Neural progenitor cell (in vitro differentiated cells): ENCODE measurements at places on chromosomes 4 and X. TPM values are rescaled to one million over a fixed set of nuclear protein-coding genes. Genes with fewer than 3 reads are reported as not detected.

- peak; percentile 42 for DNase-seq
Observed at GRCh38 chrX:12814420-12814819, 23.2 kb downstream of the PRPS2 start.

CDKN2AIP gene
- total RNA-seq: 35.3 and 38.1 TPM in 2 replicates

- DNase-seq: no peak
Observed at GRCh38 chr4:108570993-108571569, 49.3 kb upstream of the RPL34 start.

DNA sequence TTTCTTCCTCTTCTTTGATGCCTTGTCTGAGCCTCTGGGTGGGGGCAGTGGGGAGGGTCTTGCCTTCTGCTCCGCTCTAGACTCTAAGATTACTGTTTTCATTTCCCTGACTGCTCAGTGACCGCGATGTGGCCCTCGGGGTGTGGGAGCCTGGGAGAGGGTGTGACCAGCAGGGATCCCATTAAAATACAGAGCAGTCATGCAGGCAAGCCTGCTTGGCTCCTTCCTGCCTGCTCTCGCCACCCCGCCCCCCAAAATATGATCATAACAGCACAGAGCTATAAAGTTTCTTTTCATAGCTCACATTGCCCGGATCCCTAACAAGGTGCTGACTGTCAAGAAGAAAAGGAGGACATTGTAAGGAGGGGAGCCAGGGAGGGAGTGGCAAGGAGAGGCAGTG lies 332.9 kb downstream of the RAB28 start:
- DNase-seq: no peak

DNA sequence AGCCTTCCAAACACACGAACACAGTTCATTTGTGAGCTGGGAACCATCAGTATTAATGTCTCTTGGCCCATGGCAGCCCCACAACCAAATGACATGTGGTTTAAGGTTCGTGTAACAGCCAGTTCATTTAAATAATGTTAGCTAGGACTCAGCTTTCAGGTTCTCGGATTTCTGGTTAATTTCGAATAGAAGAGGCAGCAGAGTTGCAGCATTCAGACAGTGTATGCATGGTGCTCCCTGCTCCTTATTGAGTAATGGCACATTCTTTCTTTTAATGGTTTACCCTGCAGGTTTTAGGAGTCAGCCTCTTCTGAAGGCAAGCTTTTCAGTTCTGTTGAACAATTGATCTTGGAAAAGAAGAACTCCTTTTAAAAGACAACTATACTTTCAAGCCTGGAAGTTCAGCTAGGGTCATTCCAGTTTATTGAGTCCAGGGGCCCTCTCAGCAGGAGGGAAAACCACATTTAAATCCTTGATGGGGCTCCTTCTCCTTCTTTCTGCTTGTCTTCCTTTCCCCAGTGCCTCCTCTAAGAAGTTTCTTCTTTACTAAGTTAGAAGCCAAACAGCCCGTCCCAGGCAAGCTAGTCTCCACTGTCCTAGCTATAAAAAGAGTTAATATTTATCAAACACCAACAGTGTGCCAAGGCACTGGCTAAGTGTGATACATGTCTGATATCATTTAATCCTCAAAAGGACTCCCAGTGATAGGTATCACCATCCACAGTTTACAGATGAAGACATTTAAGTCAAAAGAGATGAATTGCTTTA lies 5.0 kb upstream of the RNF175 start:
- DNase-seq: peak; percentile 59

SPIN2A gene
- total RNA-seq: 0.26 and 0.99 TPM in 2 replicates

PAGE5 gene
- not detected in 2 replicates for total RNA-seq

- no peak for DNase-seq
Observed at GRCh38 chrX:153464116-153464515, 6.3 kb downstream of the HAUS7 start.

SLC6A8 gene
- 94.1 and 191 TPM in 2 replicates for total RNA-seq

- no peak for DNase-seq
Observed at GRCh38 chr4:3461515-3462291, 1.4 kb upstream of the DOK7 start.

DNA sequence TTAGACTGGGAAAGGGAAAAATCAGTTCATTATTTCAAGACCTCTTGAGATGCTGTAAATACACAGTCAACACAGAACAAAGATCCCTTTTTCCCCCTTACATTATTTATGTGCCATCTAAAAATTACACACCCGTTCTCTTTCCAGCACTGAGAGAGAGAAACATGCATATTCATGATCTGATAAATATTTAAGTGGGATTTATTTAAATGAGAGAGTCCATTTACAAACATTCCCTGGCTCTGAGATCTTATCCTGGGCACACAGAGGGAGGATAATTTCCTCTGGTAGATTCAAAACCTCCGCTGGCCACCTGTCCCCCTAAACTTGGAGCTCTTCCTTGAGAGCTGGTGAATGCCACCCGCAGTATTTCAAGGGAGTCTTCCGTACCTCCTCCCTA lies 88.6 kb downstream of the GRIA3 start:
- no peak for DNase-seq

DNA sequence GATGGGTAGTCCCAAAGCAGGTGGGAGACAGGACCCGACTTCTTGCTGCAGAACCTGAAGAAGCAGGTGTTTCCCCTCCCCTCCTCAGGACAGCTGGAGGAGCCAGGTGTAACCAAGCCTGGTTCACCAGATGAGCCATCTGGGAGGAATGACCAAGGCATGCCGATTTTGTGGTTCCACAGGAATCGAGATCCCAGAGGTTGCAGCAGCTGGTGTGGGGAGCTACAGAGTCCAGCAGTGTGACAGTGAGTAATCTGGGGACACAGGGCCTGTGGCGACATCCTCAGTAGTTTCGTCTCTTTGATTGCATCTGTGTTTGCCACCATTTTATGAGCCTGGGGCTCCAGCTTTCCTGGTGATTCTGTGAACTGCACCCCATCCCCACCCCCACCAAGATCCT lies 2.6 kb upstream of the NDP start:
- DNase-seq: no peak

DNA sequence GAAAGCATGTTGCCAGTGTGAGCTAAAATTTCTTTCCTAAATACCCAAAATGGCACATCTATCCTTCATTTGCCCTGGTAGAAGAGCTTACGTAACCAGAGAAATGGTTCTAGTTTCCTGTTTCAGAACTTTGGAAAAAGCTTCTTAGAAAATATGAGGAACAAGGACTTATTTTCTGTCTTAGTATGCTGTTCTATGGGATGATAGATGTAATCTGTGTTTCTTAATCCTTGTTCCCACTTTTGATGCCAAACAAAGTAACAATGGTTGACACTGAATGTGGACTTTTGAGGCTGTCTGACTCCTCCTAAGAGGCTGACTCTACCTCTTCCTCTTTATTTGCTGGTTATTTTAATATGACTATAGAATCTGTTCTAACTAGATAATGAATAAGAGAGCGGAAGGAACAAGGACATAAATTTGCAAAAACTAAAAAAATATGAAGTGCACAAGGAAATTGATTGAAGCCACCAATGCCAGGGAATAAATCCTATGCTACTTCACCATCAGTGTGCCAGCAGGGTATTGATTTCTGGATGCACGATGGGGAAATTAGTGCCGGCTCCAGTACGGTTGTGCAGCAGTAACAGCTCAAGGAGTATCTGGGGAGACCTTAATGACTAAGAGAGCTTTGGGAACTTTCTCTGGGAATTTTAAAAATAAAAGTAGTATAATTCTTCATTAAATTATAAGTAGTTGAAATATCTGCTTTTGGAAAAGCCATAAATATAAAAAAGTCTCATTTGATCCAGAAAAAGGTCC lies 39.4 kb upstream of the TET2 start:
- DNase-seq: no peak

DNA sequence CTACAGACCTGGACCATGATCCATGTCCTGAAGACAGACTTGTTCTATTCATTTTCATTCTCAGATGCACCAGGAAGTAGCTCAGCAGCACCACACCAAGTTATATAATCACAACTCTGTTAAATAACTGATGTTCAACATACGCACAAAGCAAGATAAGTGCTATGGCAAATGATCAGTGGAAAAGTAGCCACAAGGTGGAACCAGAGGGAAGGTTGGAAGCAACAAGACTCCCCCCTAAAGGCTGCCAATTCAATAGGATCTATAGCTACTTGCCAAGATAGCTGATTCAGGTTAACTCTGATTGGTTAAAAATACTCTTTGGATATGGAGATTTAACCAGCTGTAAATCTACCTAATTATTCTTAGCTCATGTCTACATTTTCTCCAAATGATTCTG lies 23.7 kb upstream of the FAM47B start:
- DNase-seq: peak; percentile 74

ARX gene
- 5.3 and 9.0 TPM in 2 replicates for total RNA-seq

DNA sequence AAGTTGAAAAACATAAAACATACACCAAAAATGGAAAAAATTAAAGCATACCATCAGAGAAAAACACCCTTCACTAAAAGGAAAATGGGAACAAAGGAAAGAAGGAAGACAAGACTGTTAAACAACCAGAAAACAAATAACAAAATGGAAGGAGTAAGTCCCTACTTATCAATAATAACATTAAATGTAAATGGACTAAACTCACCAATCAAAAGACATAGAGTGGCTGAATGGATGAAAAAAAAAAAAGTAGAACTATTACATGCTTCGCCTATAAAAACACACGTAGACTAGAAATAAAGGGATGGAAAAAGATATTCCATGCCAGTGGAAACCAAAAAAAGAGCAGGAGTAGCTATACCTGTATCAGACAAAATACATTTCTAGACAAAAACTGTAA lies 19.4 kb upstream of the TMSB15A start:
- no peak for DNase-seq

- no peak for DNase-seq
Observed at GRCh38 chr4:149997881-149998421, 80.3 kb upstream of the DCLK2 start.

DNA sequence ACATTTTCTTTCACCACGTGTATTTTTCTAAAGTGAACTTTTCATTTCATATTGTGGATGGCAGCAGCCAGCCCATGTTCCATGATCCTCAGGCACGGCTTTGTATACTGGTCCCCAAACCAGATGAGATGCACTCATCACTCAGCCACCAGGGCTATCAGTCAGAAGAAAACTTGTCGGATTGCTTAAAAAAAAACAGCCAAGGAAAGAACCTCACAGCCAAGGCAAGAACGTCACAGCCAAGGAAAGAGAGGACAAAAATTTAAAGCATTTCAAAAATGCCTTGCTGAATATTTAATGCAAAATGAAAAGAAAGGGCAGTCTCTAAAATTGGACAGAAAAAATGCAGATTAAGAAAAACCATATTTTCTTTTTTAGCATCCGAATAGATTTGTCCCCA lies 333.3 kb downstream of the PDGFC start:
- DNase-seq: no peak

DNA sequence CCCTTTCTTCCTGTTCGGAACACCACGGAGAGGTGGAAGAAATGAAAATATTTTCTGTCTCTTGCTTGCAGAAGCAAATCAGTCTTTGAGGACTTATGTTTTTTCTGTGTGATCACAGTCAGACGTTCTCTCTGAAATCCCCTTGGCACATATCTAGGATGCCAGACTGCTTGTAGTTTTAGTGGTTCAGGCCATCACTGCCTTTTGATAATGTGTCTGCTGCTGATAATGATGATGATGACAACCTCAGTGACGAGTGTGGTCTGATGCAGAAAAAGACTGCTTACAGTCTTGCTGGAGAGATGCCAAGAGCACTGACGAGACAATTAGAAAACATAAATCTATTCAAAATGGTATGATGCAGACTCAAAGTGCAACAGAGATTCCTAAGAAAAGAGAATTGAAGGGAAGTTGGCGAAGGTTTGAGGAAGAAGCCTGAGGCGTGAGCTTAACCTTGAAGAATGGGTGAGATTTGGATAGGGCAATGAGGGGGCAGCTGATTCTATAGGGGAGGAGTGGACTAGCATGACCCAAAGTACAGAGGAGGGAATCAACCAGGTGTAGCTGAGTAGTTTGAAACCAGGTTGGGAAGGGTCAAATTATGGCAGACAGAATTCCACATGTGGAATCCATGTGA lies 7.9 kb downstream of the RAB33A start:
- DNase-seq: no peak

DNA sequence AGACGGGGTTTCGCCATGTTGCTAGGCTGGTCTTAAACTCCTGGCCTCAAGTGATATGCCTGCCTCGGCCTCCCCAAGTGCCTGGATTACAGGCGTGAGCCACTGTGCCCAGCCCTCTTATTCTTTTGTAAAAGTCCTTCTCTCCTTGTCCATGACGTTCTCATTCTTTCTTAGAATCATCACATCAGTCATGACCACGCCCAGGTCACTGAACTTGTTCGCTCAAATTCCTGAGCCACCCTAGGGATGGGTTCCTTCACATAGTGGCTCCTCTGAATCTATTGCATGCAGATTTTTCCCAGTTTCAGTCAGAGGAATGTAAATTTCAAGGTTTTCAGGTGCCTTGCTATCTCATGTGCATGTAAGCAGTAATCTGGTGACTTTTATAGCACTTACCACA lies 15.7 kb downstream of the JADE1 start:
- DNase-seq: no peak

- DNase-seq: no peak
Observed at GRCh38 chrX:106178826-106179225, 10.7 kb downstream of the PWWP3B start.

SPATA4 gene
- 0.09 TPM in 1 of 2 replicates, not detected in the other for total RNA-seq

DNA sequence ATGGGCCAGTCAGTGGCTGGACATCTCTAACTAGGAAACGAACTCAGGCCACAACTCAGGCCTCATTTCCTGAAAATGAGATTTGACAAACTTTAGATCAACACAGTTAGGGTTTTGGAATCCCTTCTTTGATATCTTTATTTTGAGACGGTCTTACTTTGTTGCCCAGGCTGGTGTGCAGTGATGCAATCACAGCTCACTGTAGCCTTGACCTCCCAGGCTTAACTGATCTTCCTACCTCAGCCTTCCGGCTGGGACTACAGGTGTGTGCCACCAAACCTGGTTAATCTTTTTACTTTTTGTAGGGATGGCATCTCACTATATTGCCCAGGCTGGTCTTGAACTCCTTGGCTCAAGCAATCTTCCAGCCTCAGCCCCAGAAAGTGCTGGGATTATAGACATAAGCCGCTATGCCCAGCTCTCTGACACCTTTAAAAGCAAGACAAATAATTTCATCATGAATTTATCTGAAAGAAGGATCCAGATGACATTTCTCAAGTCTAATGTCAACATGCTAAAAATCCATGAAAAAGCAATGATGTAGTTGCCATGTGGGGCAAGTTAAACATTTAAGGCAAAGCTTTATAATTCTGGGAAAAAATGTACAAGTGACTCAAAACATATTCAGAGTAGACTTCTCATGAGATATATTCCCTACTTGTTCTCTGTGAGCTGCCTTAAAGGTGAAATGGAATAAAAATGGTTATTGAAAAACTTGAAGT lies 89.1 kb upstream of the CBR4 start:
- DNase-seq: no peak

GRCh38 chr4:40924096-40924792 lies 174.5 kb downstream of the NSUN7 start:
- DNase-seq: peak; percentile 48

DNA sequence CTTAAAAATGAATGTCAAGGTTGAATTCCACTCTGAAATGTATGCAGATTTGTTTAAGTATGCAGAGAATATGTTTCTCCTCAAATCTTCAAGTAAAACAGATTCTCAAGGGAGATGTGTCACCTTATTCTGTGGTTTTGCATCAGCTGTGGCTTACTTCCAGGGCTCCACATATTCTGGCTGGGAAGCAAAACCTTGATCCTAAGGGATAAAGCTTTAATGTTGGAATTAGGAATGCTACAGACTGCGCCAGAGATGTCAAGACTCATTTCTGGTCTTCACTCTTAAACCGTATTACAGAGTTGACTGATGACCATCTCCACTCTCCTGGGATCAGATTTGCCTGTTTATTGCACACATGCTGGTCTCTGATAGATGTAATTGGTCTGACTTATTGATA lies 143.9 kb upstream of the DIPK2B start:
- DNase-seq: no peak

GRCh38 chrX:39950018-39950688 lies 147.6 kb downstream of the BCOR start:
- no peak for DNase-seq

- DNase-seq: peak; percentile 18
Observed at GRCh38 chrX:121245763-121246162, 198.4 kb downstream of the GLUD2 start.
